ENCODE measurements at places on chromosomes 2 and 18.

DNA sequence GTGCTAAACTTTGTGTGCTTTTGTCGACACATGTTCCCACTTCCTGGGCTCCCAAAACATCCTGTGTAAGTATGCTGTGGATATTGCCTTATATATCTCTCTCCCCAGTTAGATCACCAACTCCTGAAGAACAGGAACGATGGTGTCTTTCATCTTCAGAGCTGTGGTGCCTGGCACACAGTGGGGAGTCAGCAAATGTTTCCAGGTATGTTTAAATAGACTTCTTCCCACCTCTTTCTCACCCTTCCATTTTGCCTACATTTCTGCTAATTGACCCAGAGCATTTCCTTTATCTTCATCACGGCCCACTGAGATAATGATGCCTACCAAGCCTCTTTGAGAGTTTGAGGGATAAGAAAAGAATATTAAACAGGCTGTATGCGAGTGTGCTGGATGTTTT lies 60.7 kb downstream of the RND3 start:
- DNase-seq: no peak

DNA sequence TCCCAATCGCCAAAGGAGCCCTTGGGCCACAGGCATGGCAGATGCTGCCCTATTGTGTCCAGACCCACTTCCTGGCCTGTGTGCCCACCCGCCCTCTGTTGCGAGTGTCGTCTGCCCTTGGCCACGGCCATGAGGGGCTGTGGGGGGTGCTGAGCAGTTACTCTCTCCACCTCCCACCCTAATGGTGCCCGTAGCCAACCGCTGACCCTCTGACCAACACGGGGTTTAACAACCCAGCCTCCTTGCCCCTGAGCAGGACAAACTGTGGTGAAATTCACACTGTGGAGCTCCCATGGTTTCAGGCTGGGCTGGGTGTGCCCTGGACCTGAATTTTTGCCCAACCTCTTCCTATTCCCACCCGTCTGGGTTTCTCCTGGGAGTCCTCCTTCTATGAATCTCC lies 145.7 kb upstream of the HDAC4 start:
- no peak for DNase-seq

DNA sequence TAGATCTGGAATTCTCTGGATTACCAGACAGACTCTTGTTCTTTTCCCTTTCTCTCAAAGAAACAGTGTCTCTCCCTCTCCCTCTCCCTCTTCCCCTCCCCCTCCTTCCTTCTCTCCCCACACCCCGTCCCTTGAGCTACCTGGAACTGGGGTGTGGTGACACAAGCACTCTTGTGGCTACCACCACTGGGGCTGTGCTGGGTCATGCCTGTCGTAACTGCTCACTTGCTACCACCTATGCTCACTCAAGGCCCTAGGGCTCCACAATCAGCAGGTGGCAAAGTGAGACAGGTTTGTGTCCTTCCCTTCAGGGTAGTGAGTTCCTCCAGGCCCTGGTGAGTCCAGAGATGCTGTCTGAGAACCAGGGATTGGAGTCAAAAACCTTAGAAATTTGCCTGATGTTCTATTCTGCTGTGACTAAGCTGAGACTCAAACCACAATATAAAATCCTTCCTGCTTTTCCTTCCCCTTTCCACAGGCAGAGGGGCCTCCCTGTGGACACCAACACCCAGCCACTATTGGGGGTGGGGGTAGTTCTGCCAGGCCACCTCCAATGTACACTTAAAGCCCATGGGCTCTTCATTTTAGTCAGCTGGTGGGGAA lies 70.8 kb downstream of the OXER1 start:
- DNase-seq: no peak

DNA sequence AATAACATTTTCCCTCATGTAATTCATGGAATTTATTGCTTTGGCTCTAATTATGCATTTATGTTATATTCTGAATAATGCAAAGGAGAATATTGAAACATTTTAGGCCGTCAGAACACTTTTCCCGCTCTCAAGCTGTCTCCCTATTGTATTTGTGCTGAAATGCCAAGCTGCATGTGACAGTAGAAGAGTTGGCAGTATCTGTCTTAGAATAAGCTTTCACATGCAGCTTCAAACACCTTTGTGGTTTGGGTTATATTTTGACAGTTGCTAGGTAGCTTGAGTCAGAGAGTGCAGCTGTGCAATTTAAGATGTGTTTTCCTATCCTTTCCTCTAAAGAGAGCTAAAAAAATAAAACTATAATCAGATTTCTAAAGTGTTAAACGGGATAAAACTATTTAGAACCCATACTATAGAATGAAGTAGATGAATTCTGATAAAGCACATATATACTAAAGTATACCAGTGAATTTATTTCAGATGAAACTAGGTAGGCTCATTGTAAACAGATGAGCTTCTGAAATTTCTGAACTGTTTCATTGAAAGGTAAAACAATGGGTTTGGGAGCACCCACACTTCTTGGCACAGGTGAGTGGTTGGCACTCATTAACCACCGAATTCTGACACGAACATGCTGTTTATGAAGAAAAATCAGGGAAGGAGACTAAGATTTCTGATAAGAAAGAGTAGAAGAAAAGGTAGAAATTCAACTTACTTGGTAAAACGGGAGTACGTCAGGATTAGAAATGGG lies 43.4 kb downstream of the PLCL1 start:
- no peak for DNase-seq

DNA sequence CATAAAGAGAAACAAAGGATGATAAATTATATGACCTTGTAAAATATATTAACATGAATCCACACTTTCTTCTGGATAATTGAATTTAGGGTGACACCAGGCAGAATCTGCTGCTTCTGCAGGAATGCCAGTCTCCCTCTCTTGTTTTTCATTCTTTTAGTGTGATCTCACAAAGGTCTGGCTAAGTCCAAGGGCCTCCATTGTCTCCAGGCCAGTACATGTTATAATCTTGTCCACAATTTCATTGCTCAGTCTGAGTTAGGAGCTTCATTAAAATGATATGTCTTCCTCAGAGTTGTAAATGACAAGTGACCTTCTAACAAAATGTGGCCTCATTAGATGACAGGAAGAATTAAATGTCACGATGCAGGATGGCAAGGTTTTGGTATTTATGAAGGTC lies 110.2 kb downstream of the APOB start:
- no peak for DNase-seq

DNA sequence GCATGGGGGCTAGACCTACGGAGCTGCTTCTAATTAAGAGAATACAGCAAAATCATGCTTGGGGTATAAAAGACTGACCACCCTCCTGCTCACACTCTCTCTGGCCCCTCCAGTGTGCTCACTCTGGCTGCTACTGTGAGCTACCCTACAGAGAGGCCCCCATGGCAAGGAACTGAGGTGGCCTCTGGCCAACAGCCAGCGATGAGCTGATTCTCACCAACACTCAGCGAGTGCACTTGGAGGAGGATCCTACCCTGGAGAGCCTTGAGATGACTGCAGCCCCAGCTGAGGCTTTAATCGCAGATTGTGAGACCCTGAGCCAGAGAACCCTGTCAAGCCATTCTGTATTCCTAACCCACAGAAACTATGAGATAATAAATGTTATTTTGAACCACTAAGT lies 88.2 kb downstream of the GFPT1 start:
- no peak for DNase-seq

DNA sequence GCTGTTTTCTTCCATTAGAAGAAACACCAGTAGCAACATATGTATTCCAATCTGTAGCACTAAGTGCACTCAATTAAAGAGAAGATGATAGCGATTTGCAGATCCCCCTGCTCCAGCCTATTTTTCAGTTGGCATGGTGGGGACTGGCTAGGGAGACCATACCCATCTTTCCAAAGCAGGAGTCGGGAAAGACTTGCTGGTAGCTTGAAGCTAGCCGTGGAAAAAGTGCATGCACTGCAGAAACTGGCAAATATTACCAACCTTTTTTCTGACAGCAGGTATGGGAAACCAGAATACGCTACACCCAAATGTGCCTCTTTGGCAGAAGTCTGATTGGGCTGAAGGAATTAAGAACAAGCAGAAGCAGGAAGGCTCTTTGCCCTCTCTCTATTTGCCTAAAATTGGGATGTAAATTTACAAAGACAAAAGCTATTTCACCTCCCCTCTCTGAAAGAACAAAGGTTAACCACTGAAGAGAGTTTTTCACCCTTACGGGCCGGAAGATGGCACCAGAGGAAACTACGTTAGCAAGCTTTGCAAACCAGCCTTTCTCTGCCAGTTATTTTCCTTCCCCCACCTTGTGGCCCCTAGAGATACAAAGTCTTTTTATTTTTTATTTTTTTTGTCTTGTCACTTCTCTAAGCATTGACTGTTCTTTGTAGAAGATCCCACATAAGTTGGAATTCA lies 273.1 kb downstream of the DLGAP1 start:
- no peak for DNase-seq

DNA sequence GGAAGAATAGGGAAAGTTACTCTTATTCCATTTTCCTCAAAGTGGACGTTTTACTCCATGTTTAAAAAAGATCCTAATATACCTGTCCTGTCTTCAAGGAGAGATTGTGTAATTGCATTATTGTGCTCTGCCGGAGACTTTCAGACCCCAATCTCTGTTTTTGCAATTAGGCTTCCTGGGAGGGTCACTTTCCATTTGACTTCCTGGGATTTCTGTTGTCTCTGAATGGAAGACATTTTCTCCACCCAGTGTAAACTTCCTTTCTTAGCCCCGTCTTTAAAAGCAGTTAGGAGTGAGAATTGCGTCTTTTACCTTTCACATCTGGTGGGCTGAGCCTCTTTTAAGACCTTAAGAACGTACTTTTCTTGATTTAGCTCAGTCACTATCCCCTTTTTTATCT lies 63.0 kb downstream of the ZNF532 start:
- no peak for DNase-seq

GRCh38 chr2:126933711-126934091 lies 35.0 kb downstream of the TEX51 start:
- no peak for DNase-seq

GRCh38 chr2:152221839-152222238 lies 46.3 kb upstream of the STAM2 start:
- peak; percentile 37 for DNase-seq

GRCh38 chr2:72849138-72849462 lies 23.3 kb upstream of the EXOC6B start:
- DNase-seq: no peak

DNA sequence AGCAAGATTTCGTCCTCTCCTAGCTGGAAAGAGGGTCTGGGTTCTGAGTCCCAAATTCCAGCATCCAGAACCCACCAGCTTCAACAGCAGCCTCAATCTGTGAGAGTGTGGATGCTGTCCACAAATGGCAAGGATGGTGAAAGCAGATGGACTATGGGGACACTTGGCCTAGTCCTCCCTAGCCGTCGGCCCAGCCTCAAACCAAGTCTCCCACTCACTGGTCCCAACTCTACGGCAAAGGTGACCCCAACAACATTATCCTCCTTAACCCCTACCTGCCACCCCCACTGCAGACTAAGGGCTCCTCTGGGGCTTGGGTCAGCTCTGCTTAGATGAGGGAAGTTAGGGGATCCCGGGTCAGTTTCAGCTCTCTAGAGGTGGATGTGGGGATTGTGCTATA lies 57.3 kb downstream of the TNS1 start:
- DNase-seq: no peak

- DNase-seq: no peak
These were observed 50.3 kb downstream of the IKZF2 start for GRCh38 chr2:213101109-213101508.

- DNase-seq: no peak
These were observed 69.9 kb upstream of the FSIP2 start for GRCh38 chr2:185668710-185669109.

GRCh38 chr2:241999184-241999583 lies 129.7 kb downstream of the RTP5 start:
- no peak for DNase-seq

GRCh38 chr18:9994701-9995235 lies 81.0 kb downstream of the VAPA start:
- no peak for DNase-seq

GRCh38 chr2:239293775-239294430 lies 106.9 kb downstream of the HDAC4 start:
- DNase-seq: no peak

- DNase-seq: no peak
These were observed 65.2 kb downstream of the ZEB2 start for GRCh38 chr2:144454466-144455287.

DNA sequence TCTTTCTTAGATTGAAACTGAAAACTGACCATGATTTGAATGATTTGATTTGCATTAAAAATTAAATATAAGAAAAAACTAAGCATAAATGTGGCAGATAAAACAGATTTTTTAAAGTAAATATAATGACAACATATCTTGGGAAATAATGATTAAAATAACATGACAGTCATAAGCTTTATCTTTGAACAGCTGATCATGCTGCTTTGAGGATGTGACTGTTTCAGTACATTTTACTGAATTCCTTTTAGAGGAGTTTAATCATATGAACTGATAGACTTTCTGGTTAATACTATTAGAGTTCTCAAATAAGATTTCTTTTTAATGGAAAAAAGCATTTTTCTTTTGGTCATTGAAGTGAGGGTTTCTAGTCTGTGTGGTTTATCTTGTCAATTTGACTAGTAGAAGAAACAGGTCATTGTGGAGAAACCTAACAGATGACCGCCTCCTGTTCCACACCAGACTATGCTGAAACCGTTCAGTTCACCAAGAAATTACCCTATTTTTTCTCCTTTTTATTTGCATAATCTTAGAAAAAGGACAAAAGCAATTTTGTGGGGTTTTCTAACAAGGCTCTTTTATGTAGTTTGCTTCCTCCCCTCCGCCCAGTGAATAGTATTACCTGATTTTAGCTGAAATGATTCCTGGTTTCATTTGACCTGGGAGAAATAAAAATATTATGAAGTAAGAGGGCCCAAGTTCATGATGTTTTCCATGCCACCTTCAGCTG lies 262.1 kb downstream of the PTGR3 start:
- no peak for DNase-seq
